ENCODE measurements at places on chromosomes 13 and 19. TPM values are rescaled to one million over a fixed set of nuclear protein-coding genes. Genes with fewer than 3 reads are reported as not detected.
A peak's percentile ranks its signal among the peaks of the same experiment; 100 is the strongest.

- peaks cover 11% of the 10 kb centered on the region for H3K4me1 ChIP-seq
- H3K36me3 ChIP-seq, result peaks cover 4% of the 10 kb centered on the region
Measured at GRCh38 chr19:49888510-49888824, 8.2 kb downstream of the IL4I1 start.

GRCh38 chr13:35994131-35994966 is 136.8 kb downstream of the DCLK1 start:
- H3K27ac ChIP-seq, result peak overlapping the region; percentile 21
- DNase-seq, result peak; percentile 84
- H3K4me1 ChIP-seq, result peaks cover 24% of the 10 kb centered on the region
- H3K4me3 ChIP-seq, result no peak overlapping the region
- no peaks in the 10 kb centered on the region for H3K27me3 ChIP-seq
- H3K36me3 ChIP-seq, result no peaks in the 10 kb centered on the region

- H3K4me1 ChIP-seq, result no peaks in the 10 kb centered on the region
- H3K27ac ChIP-seq, result no peak overlapping the region
- no peak for DNase-seq
Measured at GRCh38 chr13:36282821-36283432, 14.7 kb downstream of the CCDC169 start.

DNA sequence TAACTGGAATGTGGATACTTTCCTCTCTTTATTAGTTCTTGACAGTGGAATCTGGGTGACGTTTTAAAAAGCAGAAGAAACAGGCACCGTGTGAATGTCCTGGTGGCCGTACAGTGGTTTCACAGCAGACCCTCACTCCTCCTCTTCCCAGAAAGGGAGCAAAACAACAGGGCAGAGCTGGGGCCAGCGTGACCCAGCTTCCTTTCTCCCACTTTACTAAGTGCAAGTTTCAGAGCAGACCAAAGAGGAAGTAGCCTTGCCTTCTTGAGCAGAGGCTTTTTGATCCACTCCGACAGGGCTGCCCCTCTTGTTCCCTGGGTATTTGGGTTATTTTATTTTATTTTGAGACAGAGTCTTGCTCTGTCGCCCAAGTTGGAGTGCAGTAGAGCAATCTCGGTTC is 19.6 kb upstream of the C19orf33 start:
- no peak for DNase-seq
- H3K36me3 ChIP-seq, result no peaks in the 10 kb centered on the region
- H3K4me1 ChIP-seq, result peaks cover 19% of the 10 kb centered on the region
- no peak overlapping the region for H3K27ac ChIP-seq

DNA sequence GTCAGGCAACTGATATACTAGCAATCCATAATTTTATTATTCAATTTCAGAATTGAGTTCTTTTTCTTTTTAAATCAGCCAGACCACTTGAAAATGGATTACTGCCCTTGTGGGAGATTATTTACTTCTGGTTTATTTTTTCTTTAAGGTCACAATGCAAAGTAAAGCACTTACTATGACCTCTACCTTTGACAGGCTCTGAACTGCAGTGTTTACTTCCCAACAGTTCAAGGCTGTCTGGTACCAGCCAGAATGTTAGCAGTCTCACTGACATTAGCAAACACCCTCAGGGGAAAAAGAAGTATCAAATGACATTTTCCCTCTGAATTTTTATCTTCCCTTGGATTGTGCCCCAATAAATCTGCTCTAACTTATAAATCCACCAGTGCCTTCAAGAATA is 57.5 kb downstream of the RAP2A start:
- no peaks in the 10 kb centered on the region for H3K4me1 ChIP-seq
- H3K27ac ChIP-seq, result no peak overlapping the region
- no peak overlapping the region for H3K4me3 ChIP-seq
- H3K36me3 ChIP-seq, result no peaks in the 10 kb centered on the region

GRCh38 chr19:7792281-7792680 is 29.2 kb downstream of the CLEC4M start:
- H3K4me1 ChIP-seq, result peaks cover 9% of the 10 kb centered on the region
- H3K36me3 ChIP-seq, result no peaks in the 10 kb centered on the region
- no peaks in the 10 kb centered on the region for H3K27me3 ChIP-seq
- DNase-seq, result no peak
- no peak overlapping the region for H3K4me3 ChIP-seq
- no peak overlapping the region for H3K27ac ChIP-seq

- no peaks in the 10 kb centered on the region for H3K36me3 ChIP-seq
- peak overlapping the region; percentile 88 for H3K27ac ChIP-seq
- no peaks in the 10 kb centered on the region for H3K27me3 ChIP-seq
Measured at GRCh38 chr19:33292595-33293254, 9.6 kb downstream of the CEBPA start.

- H3K27ac ChIP-seq, result no peak overlapping the region
- no peaks in the 10 kb centered on the region for H3K36me3 ChIP-seq
- DNase-seq, result no peak
- no peaks in the 10 kb centered on the region for H3K4me1 ChIP-seq
- no peaks in the 10 kb centered on the region for H3K27me3 ChIP-seq
Measured at GRCh38 chr13:109682534-109683244, 103.7 kb downstream of the IRS2 start.

- no peak overlapping the region for H3K4me3 ChIP-seq
- no peaks in the 10 kb centered on the region for H3K27me3 ChIP-seq
- DNase-seq, result peak; percentile 72
- H3K4me1 ChIP-seq, result no peaks in the 10 kb centered on the region
- no peaks in the 10 kb centered on the region for H3K36me3 ChIP-seq
Measured at GRCh38 chr19:29569038-29569911, 36.8 kb upstream of the POP4 start.

- H3K4me1 ChIP-seq, result peaks cover 31% of the 10 kb centered on the region
- peak overlapping the region; percentile 64 for H3K27ac ChIP-seq
- no peaks in the 10 kb centered on the region for H3K27me3 ChIP-seq
- no peak overlapping the region for H3K4me3 ChIP-seq
- no peaks in the 10 kb centered on the region for H3K36me3 ChIP-seq
Measured at GRCh38 chr13:99307648-99308339, 595 bp upstream of the GPR183 start.

GRCh38 chr19:21835429-21835809 is 563 bp downstream of the ZNF43 start:
- H3K4me3 ChIP-seq, result peak overlapping the region; percentile 77
- no peaks in the 10 kb centered on the region for H3K27me3 ChIP-seq

DNA sequence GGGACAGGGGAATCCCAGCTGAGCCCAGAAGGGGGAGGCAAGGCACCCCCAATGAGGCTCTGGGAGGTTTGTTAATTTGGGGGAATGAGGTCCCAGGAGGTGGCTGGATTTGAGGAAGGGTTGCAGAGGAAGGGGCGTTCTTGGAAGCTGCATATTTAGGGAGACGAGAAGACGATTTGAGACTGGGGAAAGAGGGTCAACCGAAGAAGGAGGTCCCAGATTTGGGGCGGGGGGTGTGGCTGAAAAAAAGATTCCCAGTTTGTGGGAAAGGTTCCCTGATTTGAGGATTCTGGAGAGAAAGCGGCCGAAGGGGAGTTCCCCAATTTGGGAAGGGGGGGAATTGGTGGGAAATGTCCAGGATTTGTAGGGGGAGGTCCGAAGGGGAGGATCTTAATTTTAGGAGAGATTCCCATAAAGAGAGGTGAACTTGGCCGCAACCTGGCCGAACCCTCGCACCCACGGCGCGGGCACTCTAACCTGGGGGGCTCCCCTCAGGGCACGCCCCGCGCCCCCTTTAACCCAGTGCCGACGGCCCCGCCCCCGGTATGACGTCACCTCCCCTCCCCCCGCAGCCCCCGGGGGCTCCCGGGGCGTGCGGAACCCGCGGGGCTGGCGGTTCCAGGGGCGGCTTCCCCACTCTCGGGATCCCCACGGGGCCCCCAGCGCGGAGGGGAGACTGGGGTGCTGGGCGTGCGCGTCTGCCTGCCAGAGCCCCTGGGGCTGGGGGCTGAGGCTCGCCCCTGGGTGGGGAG is 1.2 kb downstream of the PTPRS start:
- H3K27me3 ChIP-seq, result no peaks in the 10 kb centered on the region
- no peak overlapping the region for H3K27ac ChIP-seq
- peak overlapping the region; percentile 64 for H3K4me3 ChIP-seq
- no peak for DNase-seq

DNA sequence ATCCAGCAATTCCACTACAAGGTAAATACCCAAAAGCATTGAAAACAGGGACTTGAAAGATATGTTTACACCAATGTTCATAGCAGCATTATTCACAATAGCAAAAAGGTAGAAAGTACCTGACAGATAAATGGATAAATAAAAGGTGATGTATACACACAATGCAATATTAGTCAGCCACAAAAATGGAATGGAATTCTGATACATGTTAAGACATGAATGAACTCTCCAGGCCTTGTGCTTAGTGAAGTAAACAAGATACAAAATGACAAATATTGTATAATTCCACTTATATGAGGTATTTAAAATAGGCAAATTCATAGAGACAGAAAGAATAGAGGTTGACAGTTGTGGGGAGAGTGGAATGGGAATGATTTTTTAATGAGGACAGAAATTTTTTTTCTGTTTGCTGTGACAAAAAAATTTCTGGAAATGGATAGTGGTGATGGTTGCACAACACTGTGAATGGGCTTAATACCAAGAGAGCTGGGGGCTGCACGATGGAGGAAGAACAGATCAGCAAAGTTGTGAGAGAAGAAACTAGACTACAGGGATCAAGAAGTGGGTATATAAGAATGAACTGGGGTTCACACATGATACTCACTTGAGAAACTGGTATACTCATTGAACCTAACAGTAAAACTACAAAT is 137.2 kb downstream of the MZT1 start:
- H3K27me3 ChIP-seq, result no peaks in the 10 kb centered on the region
- DNase-seq, result no peak
- no peaks in the 10 kb centered on the region for H3K4me1 ChIP-seq
- H3K4me3 ChIP-seq, result no peak overlapping the region

- no peak for DNase-seq
- no peak overlapping the region for H3K27ac ChIP-seq
- no peaks in the 10 kb centered on the region for H3K4me1 ChIP-seq
- H3K4me3 ChIP-seq, result no peak overlapping the region
- peaks cover 6% of the 10 kb centered on the region for H3K27me3 ChIP-seq
- no peaks in the 10 kb centered on the region for H3K36me3 ChIP-seq
Measured at GRCh38 chr13:112105244-112105681, 38.3 kb downstream of the SOX1 start.

- DNase-seq, result no peak
- H3K27me3 ChIP-seq, result no peaks in the 10 kb centered on the region
- H3K27ac ChIP-seq, result no peak overlapping the region
Measured at GRCh38 chr13:37416291-37417059, 182.1 kb downstream of the POSTN start.

DNA sequence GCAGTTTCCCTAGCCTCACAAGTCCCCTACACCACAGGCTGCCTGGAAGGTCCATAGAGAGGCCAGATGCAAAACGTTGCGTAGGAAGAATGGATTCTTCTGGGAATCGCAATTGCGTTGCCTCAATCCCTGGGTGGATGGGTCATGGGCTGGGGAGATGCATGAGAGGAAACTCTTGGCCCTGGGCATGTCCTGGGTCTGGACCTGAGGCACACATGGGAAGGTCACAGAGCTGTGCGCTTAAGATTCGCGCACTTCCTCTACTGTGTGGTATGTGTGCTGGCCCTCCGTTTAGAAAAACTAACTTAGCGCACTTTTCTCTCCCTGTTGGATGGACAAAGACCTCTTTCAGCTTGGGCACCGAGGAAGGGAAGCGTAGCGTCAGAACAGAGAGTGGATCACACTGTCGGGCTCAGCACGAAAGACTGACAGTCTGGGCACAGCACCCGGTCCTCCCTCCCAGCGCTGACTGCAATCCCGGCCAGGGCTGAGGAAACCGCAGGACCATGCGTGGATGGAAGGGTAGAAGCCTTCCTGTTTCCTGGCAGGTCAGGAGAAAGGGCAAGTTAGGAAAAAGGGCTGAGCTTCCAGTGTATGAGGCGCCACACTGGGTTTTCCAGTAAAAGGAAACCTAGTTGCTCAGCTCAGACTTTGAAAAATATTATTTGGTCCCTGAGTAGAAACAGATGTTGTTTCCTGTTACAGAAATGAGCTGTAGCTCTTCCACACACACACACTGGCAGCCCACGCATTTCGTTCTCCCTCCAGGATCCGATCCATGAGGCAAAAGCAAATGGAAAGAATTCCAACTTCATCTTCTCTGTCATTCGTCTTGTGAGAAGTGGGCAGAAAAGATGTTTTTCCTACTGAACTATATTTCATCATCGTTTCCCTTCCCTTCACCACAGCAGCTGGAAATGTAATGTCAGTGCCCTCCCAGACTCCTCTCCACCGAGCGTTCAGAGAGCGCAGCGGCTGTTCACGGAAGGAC is 86.0 kb downstream of the ING1 start:
- peak overlapping the region; percentile 27 for H3K4me3 ChIP-seq
- H3K36me3 ChIP-seq, result no peaks in the 10 kb centered on the region
- no peak for DNase-seq
- peaks cover 9% of the 10 kb centered on the region for H3K4me1 ChIP-seq
- H3K27ac ChIP-seq, result peak overlapping the region; percentile 67

DNA sequence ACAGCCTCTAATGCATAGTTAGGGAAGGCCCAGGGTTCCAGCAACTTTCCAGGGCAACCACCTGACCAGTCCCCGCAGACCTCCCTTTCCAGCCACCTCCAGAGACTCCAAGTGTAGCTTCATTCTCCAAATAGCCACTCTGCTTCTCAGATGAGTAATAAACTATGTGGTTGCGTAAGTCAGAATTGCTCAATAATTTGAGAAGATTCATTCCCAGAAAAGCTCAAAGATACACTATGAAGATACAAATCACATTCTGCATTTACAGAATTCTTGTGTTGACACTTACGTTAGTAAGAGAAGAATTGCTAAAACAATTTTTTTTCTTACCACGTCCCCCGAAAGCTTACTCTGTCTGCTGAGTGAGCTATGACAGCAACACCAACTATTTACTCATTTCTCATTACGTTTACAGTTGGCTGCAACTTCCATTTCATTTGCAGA is 8.2 kb upstream of the LATS2 start:
- peak overlapping the region; percentile 52 for H3K27ac ChIP-seq
- H3K4me1 ChIP-seq, result peaks cover 23% of the 10 kb centered on the region
- no peak overlapping the region for H3K4me3 ChIP-seq
- H3K27me3 ChIP-seq, result no peaks in the 10 kb centered on the region
- no peak for DNase-seq

- no peaks in the 10 kb centered on the region for H3K36me3 ChIP-seq
- H3K27me3 ChIP-seq, result no peaks in the 10 kb centered on the region
- peak overlapping the region; percentile 83 for H3K27ac ChIP-seq
- DNase-seq, result no peak
- H3K4me1 ChIP-seq, result peaks cover 32% of the 10 kb centered on the region
- H3K4me3 ChIP-seq, result no peak overlapping the region
Measured at GRCh38 chr13:30898678-30899241, 7.3 kb upstream of the MEDAG start.

GJB2 gene
- 217 TPM for total RNA-seq

PODNL1 gene
- total RNA-seq, result 5.2 TPM

KLK2 gene
- total RNA-seq, result not detected

GAPDHS gene
- not detected for total RNA-seq

LILRB5 gene
- total RNA-seq, result 12.3 TPM

OR4F17 gene
- total RNA-seq, result not detected

TICAM1 gene
- total RNA-seq, result 16.5 TPM

PDCD5 gene
- total RNA-seq, result 115 TPM

MATK gene
- 1.2 TPM for total RNA-seq

MYH14 gene
- 51.6 TPM for total RNA-seq
